Esophagus squamous epithelium (tissue), 5 donors: ENCODE measurements at places on chromosomes 2 and 18.

GRCh38 chr18:12599543-12599942 is 58.4 kb downstream of the SPIRE1 start:
- DNase-seq: no peak

DNA sequence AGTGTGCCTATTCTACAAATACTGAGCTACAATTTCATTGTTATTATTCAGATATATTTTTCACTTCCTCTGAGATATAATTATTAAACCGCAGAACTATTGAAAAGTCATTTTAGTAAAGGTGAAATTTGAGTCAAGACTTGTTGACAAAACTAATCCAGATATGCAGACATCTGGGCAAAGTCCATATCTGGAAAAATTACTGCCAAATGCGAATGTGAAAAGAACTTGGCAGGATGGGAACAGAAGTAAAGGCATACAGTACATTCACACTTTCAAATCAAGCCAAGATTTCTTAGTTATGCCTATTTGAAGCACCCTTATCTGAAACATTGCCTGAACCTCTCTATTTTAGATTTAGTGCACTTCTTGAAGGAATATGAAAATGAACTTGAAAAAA is 923.6 kb downstream of the CCDC85A start:
- DNase-seq: no peak

GRCh38 chr18:4017480-4017879 is 437.6 kb downstream of the DLGAP1 start:
- no peak for DNase-seq

DNA sequence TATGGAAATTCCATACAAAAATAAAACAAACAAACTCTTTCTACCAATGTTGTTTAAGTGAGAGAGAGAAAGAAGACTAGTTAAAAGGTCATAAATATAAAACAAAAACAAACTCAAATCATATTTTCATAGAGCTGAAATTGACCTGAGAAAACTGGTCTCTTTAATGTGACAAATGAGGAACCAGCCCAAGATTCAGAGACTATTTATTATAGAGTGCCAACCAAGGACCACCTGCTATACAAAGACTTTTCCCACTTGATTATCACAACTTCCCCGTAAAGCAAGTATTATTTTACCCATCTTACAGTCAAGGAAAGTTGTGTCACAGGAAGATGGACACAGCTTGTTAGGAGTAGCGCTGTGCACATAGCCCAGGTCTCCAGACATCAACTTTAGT is 13.3 kb downstream of the ANKRD44 start:
- DNase-seq: no peak

DNA sequence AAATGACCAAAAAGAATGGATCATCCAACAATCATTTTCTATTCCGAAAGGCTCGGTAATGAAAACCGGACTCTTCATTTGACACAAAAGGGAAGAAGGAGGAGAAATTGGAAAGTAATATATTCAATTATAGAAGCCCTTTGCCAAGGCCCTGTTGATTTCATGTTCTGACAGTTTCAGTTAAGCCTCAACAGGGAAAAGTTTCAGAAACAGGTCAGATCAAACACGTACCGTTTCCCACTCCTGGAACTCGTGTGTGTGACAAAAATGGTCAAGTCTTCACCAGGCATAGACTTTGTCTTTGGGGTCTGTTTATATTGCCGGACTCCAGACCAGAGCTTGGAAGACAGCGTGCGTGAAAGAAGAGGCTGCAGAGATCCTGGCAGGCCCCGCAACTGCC is 101.3 kb upstream of the BCL2L11 start:
- DNase-seq: no peak

DNA sequence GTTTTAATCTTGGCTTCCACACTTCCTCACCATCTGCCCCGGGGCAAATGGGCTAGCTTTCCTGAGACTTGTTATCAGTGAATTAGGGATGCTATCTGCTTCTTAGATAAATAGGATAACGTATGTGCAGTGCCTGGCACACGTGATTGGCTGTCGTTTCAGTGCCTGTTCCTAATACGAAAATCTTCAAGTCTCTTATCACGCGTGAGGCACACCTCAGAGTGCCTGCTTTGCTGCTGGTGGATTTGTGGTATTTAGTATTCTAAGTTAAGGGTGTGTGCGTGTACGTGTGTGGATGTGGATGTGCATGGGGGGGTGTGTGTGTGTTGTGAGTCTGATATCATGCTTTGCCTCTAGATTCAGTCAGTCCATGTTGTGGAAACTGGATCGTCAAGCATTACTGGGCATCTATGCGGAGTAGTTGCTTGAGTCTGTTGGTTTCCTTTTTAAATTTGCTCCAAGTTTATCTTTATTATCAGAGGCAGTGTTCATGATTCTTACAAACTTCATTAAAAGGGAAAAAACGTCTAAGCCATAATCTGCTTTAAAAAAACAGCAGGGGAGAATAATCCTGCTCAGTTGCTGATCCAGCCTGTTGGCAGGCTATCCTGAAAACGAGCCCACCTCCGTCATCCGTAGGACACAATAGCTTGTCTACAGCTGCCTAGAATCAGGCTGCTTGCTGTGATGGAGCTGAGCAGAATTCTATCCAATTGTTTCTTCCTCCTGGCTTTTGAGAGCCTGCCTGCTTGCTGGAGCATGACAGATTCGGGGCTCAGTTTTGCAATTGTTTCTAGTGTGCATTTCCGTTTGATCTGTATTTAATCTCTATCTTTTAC is 6.6 kb downstream of the SH3RF3 start:
- no peak for DNase-seq

GRCh38 chr2:169824373-169825333 is at the start of gene METTL5:
METTL5 (minus strand) TSS chr2:169824905; CDS start chr2:169824597, 308 bp downstream.
- no peak for DNase-seq

DNA sequence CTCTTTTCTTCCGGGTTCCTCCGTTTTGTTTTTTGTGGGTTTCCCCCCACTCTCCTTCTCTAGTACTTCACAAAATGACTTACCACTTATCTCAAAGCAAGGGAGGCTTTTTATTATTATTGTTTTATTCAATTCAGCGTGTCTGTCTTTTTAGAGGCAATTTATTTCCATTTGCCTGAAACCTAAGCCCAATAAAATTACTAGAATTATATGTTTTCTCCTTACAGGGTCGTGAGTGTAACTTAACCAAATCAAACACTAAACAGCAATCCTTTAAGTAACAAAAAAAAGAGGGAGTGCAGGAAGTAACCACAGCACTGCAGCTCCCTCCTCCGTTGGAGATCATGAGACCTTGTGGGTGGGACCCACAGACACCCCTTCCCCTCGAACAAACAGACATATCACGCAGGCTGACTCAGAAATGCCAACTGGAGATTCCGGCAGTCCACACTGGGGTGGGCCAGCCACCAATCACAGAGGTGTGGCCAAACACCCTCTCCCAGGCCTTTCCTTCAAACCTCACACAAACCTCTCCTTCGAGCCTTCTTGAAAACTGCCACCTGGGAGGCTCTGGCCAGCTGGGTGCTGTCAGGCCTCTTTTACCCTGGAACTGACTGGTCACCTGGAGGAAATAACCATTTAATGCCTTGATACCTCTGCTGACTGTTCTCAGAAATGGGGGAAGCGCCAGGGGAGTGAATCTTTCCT is 207.1 kb upstream of the SMAD2 start:
- no peak for DNase-seq

GRCh38 chr2:185316383-185316782 is 422.2 kb upstream of the FSIP2 start:
- no peak for DNase-seq
